ENCODE measurements at places on chromosomes 4 and X.

DNA sequence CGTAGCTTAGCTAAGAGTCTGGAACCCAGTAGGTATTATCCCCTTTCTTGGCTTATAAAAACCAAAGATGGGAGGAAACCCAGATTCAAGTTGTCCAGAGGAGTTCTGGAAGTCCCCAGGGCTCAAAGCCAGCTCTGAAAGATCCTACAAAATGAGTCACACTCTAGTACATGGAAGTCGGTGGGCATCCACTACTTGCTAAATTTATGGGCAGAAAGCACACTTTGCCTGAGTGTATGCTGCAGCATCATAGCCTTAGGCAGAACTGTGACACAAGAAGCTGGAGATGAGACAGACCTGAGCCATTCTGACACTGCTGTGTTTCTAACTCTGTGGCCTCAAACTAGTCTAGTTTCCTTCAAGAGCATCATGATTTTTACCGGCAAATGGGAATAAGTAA, 429.3 kb downstream of the AFF2 start:
- DNase-seq: no peak

- DNase-seq: no peak
Observed at GRCh38 chr4:176638992-176639391, 153.7 kb downstream of the VEGFC start.

- DNase-seq: no peak
Observed at GRCh38 chr4:153310793-153311192, 33.7 kb upstream of the MND1 start.

DNA sequence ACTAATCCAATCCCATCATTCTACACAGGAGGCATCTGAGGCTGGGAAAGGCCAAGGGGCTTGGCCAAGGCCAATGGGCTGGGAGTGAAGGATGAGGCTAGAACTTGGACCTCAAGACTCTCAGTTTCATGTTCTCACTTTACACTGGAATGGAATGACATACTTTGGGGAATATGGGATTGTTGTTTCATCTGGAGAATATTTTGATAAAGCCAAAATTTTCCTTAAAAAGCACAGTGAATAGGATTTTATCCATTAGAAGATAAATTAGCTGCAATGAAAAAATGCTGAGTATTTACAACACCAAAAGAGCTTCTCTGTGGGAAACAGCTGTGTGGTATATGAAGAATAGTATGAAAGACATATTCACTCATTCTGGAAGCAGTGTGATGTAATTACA, 29.3 kb downstream of the SMIM20 start:
- no peak for DNase-seq

GRCh38 chr4:15649914-15650545, 5.1 kb downstream of the FBXL5 start:
- DNase-seq: peak; percentile 77

DNA sequence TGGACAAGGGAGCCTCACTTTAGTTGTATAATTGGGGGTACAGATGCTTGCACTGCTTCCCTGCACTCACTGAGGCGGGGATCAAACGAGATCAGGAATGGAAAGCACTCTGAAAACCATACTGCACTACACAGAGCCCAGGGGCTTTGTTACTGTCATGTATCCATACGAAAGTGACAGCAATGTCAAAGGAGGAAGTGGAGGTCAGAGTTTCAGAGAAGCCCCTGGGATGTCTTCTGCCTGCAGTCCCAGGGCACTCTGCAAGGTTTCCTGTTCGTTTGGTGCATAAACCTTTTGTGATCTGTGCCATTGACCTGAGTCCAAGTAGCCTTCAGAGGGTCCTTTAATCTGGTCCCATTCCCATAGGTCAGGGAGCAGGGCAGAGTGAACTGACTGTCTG, 31.2 kb downstream of the RNF175 start:
- no peak for DNase-seq
